ENCODE measurements at places on chromosomes 11 and 22.
A peak's percentile ranks its signal among the peaks of the same experiment; 100 is the strongest.

- DNase-seq, result peak; percentile 91
Observed at GRCh38 chr11:59810189-59810910, at the start of gene MRPL16. MRPL16 (minus strand) TSS chr11:59810778; CDS start chr11:59810658, 120 bp downstream.

- peak; percentile 38 for DNase-seq
Observed at GRCh38 chr11:63805844-63806415, 7.3 kb upstream of the SPINDOC start.

DNA sequence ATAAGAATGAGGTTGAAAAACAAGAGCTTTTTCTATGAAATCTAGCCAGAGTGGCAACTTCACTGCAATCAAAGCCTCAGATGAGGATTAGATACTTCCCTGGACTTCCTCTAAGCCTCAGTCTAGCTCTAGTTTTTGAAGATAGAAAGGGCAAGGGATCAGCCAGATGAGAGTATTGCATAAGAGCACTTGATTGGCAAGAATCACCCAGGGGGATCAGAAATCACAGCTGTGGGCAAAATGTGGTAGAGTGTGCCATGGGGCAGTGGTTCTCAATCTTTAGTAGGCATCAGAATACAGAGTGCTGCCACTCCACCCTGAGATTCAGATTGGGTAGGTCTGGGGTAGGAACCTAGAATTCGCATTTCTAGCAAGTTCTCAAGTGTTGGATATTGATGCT lies 82.4 kb downstream of the EXT2 start:
- no peak for DNase-seq

- no peak for DNase-seq
Observed at GRCh38 chr11:126628790-126629621, 273.5 kb downstream of the ST3GAL4 start.

- no peak for DNase-seq
Observed at GRCh38 chr11:12260731-12261521, 116.4 kb upstream of the PARVA start.

GRCh38 chr22:32650553-32651345 lies 150.8 kb upstream of the TIMP3 start:
- DNase-seq, result no peak

GRCh38 chr11:126567419-126567818 lies 211.9 kb downstream of the ST3GAL4 start:
- DNase-seq, result no peak

- DNase-seq, result no peak
Observed at GRCh38 chr22:35413624-35414023, 13.7 kb downstream of the MCM5 start.

GRCh38 chr22:44030051-44030701 lies 6.1 kb downstream of the PARVB start:
- DNase-seq, result no peak

DNA sequence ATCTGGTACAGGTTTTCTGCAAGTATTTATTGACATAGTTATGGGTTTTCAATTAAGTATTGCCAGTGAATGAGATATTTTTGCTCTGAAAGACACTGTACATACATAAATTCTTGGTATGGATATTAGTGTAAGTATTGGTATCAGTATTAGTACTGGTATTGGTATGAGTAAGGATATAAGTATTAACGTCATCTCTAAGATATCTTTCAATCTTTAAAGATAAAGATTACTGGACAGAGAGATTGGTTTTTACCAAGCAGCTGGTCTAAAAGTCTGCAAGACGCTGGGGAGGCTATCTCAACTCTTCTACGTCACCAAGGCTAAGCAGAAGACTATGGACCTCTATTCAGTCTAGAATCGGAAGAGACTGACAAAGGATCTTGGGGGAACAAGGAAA lies 234.5 kb downstream of the NXPE2 start:
- DNase-seq, result no peak

GRCh38 chr11:38640854-38641253 lies 2042.8 kb upstream of the RAG2 start:
- DNase-seq, result no peak

GRCh38 chr22:26281941-26282340 lies 112.7 kb downstream of the SEZ6L start:
- DNase-seq, result no peak

GRCh38 chr22:46578824-46579561 lies 41.2 kb upstream of the GRAMD4 start:
- DNase-seq, result peak; percentile 49

DNA sequence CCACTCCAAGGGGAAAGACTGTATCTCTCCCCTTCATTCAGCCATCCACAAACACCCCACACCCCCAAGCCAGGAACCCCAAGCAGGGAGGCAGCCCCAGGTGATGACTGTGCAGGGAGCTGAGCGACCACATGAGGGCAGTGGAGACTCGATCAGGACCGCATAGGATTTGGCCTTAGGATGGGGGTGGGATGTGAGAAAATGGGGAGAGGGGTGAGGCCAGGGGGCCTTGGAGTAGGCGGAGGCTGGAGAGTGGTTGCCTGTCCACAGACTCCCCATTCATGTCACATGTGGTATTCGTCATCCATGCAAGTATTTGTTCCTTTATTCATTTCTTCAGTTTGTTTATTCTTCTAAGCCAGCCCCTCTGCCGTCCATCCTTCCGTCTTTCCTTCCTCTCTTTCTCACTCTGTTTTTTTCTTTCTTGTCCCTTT lies 2.7 kb upstream of the RHOD start:
- DNase-seq, result peak; percentile 72

- peak; percentile 11 for DNase-seq
Observed at GRCh38 chr22:45008751-45009605, 827 bp downstream of the PHF21B start.

DNA sequence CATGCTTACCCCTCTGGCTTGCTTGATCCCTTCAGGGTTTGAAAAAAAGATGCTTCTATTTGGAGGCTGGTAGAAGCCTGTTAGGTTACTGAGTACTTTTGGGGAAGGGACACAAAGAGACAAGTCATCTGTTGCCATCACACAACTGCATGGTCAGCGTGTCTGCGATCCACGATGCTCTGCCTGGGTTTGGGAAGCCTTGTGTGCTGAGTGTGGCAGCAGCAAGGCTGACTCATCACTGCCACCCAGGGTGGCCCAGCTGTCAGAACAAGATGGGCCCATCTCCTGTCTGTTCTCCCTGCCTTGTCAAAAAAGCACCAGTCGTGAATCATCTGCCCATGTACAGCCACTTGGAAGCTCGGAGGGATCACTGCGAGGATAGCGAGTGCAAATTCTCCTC lies 26.2 kb downstream of the UBASH3B start:
- DNase-seq, result no peak

DNA sequence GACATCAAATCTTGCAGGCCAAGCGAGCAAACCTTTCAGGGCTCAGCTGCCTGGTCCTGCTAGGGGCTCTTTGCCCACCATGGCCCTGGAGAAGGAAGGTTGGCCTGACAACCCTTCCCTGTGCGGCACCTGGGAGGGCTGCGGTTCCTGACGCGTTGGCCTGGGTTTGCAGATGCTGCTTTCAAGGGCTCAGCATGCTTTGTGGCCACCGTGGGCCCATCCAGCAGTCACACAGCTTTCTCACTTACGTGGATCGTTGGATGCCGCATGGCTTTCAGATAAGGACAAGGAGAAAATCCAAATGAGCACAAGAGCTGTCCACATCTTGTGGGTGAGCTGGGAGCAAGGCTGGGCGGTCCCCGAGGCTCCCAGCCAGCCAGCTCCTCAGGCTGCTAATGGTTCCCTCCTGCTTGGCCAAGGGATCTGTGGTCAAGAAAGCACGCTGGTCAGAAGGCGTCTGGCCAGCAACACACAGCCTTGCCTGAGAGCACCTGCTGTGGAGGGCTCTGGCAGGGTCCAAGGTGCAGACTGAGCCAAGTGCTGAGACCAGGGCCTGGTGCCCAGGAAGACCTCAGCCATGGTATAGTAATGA lies 8.2 kb downstream of the C11orf24 start:
- DNase-seq, result peak; percentile 42

- DNase-seq, result no peak
Observed at GRCh38 chr11:84313830-84314359, 1027.7 kb upstream of the CCDC90B start.

GRCh38 chr11:123576501-123576900 lies 77.9 kb downstream of the SCN3B start:
- no peak for DNase-seq

GRCh38 chr11:19978668-19979518 lies 181.4 kb downstream of the DBX1 start:
- DNase-seq, result no peak

DNA sequence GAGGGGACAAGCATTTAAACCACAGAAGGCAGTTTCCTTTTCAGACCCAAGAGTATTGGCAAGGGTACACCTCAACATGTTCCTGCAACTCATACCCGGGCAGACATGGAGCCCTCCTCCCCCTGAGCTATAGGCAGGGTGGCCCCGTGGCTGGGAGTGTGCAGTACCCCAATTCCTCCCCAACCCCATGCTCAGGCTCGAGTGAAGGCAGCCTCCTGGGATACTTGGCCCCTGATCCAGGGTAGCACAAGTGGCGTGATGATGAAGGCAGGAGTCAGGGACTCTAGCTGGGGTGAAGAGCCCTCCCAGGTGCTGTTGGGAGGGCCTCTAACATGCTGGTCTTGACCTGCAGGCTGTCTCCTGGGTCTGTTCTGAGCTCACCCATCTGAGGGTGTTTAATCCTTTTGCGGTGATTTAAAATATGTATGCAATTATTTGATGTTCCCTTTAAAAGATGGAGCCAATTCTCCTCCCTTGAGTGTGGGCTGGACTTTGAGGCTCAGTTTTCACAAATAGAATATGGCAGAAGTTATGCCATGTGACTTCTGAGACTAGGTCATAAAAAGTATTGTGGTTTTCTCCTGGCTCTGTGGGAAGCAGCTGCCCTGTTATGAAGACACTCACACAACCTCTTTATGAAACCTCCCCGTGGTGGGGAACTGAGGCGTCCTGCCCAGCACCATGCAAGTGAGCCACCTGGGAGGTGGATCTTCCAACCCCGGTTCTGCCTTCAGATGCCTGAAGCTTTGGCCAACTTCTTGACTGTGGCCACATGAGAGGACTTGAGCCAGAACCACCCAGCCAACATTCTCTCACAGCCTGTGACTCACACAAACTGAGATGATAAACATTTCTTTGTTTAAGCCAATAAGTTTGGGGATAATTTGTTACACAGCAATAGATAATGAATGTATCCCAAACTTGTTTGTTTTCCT lies 54.7 kb upstream of the NECTIN1 start:
- DNase-seq, result no peak

GRCh38 chr11:121452609-121453150 lies at the start of gene SORL1-AS1:
SORL1-AS1 (minus strand) TSS chr11:121452967.
- no peak for DNase-seq
